ENCODE measurements at places on chromosomes 2 and 18.

DNA sequence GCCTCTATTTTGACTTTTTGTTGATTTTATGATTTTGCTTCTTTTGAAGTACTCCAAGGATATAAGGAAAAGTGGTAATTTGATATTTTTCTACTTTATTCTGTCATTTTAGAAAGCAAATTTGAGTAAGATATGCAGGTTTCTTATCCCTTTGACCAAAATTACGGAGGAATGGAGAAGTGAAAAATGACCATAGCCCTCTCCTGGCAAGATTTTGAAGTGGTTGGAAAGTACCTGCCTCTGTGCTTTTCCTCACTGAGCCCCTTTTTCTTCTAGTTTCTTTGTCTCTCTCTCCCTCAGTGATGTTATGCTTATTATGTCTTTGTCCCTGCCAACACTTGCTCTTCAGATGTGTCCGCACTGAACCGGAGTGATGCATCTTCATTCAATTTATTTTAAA, 898.1 kb downstream of the EPHA4 start:
- no peak for DNase-seq

DNA sequence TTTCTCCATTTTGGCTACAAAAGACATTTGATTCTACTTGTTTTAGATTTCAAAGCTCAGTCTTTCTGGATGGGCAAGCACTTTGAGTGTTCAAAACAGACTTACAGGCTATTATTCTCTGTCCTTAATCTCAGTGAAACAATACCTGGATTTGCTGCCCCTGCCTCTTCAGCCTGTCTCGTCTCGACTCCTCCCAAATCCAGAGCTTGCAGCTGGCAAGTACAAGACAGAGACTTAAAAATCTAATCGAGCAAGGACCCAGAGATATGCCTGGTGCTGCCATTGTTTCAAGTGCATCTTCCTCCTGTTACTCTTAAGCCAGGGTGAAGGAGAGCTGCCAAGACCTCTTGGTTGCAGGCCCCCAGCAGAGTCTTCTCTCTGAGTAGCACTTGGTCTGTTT, 59.2 kb downstream of the LRRC30 start:
- DNase-seq, result no peak

DNA sequence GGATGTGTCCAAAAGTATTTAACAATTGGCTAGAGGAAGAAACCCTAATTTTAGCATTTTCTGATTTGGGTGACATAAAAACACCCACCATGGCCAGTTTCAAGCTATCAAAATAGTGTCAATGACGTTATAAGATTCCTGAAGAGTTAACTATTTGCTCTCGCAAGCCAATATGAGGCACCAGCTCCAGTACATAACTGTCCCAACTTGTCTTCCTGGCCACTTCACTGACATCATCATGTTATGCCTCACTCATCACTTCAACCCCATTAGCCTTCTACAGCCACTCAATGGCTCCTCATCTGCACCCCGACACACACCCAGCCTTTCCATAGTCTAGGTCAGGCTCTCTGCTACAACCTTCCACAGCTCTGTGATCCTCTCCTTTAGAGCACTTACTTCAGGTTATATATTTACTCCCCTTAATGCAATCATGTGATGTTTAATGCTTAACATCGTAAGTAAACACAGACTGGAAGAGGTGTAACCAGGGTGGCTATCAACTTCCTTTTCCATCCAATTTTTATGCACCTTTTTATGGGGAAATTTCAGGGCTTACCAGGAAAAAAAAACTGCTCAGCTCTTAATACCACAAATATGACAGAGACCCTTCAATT, 158.7 kb downstream of the VWC2L start:
- no peak for DNase-seq

DNA sequence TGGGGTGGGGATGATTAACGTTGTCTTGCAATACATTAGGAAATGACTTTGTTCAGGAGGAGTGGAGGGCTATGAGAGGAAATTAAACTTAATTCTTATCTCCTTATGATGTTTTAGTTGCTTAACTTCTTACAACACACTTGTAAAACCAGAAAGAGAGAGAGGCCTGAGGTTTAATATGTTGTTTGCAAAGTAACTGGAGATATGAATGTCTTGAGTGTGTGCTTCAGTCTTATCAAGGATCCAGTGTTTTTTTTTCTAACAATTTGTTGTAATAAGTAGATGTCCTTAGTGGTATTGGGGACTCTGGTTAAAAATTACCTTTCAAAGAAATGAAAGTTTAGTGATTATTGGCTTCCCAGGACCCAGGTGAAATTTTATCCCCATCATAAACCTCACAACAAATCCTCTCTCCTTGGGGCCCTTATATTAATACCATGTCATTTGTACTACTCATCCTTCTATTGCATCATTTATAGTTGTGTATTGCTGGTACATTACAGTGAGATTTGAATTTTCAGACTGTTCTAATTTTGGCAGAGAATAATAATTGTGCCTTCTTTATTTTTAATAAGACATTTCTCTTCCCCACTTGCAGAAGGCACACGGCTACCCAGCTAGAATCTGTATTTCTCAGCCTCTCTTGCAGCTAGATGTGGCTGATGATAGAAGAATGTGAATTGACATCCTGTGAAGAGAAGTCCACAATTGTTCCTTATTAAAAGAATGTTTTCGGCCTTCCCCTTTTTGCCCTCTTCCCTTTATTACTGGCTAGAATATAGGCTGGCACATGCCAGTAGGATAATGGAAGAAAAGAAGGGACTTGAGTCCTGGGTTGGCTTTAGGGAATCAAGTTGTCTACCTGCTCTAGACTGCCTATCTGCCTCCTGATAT, 91.9 kb upstream of the CXCR4 start:
- peak; percentile 95 for DNase-seq

DNA sequence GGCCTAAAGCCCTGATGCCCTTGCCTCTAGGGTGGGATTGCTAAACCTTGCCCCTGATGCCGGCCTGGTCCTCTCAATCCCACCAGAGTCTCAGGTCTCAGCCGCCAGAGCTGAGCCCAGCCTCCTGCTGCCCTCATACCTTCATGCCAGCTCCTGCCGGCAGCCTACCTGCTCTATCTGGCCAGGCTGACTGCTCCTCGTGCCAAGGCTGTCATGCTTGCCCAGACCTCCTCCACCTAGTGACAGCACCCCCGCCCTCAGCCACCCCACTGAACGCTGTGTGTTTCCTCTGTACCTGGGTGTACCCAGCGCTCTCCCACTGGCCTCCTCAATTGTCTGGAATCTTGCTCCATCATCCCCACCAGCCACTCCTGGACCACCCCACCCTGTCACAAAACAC, 120.1 kb downstream of the CACNB4 start:
- DNase-seq, result no peak

DNA sequence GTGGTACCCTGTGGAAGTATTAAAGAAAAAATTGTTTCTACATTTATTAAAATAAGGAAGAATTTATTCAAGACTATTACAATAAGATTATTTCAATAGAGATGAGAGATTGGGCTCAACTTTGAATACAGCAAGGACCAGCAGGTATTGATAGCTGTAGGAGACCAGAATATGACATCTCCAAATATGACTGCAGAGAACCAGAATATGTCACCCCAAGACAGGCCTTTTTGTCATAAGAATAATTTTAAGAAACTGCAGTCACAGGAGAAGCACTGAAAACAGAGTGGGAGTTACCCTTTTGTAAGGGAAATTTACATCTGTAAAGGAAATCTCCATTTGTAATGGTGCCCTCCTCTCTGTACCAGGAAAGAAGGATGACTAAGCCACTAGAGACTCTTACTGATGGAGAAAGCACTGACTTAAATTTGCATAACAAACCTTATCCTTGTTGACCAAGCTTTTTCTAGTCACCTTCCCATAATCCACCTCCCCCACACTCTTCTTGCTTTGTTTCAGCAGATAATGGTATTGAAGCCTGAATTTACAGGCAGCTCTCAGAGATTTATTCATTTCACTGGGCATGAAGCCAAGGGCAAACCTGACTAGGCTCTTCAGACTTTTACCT, 145.1 kb upstream of the RMP24 start:
- DNase-seq, result peak; percentile 17

DNA sequence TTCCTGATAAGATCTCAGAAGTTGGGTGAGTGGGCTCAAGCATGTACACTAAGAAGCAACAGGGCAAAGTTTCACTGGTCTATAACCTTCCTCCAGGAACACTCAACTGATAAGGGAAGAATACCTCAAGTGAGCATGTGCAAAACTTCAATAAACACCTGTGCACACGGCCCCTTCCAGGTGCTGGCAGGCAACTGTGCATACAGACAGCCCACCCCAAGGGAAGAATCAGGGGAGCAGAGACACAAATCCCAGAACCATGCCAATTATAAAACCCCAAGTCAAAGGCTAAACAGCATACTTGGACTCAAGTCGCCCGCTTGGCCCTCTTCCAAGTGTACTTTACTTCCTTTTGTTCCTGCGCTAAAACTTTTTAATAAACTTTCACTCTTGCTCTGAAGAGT, 85.9 kb upstream of the RTN4 start:
- DNase-seq, result peak; percentile 10

- peak; percentile 38 for DNase-seq
These were observed 1.6 kb downstream of the CDH2 start for GRCh38 chr18:28175150-28175929.

GRCh38 chr2:146734042-146734820, 1110.6 kb upstream of the ACVR2A start:
- DNase-seq, result peak; percentile 47

DNA sequence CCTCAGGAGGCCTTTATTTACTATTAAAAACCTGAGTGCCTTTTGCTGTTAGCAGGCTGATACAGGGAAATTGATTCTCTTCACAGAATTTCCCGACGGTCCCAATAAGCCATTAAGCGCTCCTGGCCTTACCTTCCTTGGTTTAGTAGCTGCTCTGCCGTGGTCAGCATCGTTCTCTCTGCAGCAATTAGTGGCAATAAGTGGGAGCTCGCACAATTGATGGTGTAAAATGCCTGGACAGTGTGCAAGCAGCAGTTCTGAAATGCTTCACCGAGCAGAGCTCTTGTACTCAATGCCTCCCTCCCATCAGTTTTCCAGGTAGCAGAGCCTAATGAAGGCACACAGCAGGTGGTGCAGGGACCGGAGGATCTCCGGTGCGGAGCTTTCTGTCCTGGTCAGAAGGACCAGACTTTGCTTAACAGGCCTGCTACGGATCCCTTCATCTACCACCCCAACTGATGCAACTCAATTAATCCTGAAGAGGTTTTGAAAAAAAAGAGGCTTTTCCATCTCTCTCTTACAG, 1.1 kb upstream of the LINC00305 start:
- DNase-seq, result peak; percentile 6

DNA sequence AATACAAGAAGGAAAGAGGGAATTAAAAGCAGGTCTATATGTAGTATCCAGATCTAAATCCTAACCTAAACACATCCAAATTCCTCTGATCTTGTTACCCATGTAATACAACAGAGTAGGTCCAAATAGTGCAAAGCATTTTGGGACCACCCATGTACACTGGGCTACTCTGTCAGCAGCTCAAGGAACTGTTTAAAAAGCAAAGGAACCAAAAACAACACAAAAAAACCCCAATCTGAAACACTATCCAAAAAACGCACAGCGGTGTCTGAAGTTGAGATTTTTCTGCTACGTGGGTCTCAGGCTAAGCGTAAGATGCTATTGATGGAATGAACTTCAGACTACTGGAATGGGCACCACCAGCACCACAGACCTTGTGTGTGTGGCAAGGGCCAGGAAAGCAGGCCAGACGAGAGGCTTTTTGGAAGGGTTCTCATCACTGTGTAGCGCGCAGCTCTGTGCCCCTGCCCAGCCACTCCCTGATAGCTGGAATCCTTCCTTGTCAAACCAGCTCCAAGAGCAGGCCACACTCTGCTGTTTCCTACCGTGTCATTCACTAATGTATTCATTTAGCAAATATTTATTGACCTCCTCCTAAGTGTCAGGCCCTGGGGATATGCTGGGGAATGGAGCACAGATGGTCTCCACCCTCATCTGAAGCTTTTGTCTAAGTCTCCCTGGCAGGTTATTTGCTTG, 101.4 kb downstream of the COLEC12 start:
- DNase-seq, result no peak

DNA sequence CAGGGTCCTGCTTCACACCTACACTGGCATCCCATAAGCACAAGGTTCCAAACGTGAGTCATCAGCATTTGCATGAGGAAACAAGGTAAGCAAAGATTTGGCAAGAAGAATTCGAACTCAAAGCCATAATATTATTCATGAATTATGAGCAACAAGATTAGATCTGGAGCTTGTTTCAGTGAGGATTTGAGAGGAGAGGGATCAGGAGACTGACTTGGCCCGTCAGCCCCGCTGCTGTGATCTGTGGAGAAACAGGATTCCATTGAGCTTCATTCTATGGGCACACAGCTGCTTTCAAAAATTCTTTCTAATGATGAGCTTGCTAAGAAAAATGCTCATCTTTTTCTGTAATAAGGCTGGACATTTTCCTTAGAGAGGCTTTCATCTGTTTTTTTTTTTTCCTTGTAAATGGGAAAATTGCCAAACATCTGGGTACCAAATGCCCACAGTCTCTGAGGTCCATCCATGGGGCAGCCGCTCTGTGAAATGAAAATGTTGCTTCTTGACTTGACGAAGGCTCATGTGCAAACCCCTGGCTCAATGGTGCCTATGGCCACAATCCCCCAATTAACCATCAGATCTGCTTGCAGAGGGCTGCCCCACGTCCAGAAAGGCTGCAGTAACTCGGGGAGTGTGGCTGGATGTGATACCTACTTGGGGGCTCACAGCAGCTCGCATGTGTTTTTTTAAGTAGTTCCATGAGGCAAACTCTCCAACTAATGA, 179.3 kb downstream of the TMEM18 start:
- no peak for DNase-seq

DNA sequence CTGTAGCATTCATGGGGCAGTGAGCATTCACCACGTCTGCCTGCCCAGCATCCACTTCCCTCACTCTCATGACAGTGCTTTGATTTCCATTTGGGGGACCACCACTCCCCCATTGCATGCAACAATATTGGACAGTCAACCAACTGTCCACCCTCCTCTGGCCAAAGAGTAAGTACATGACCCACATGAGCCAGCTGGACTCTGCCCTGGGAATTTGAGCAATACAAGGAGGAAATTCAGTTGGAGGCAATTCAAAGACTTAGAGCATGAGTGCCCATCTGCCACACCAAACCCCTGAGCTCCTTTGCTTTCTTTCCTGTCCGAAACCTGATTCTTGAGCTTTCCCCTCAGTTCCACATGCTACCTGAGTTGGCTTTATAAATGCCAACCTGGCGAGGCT, 41.7 kb upstream of the PNO1 start:
- no peak for DNase-seq

GRCh38 chr2:38467768-38468455, 90.8 kb upstream of the ATL2 start:
- no peak for DNase-seq

- DNase-seq, result no peak
These were observed 151.8 kb downstream of the HDAC4 start for GRCh38 chr2:239249048-239249447.

DNA sequence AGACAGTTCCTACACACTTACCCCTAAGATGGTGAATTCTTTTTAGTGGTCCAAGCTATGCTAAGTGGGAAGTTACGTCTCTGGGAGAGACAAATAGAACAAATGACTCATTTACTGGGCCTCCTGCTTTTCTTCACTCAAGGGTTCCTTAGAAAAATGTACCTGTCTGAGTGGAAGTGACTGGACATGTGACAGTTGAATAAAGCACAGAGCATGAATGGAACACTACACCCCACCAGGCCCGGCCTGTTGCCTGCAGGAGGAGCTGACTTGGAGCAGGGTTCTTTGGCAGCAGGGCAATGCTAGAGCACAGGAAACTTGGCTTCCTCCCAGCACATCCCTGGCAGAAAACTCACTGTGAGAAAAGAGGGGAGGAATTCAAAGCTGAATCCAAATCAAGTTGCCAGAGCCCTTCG, 451.0 kb upstream of the SETBP1 start:
- no peak for DNase-seq

GRCh38 chr2:231961349-231962166, at the start of gene DIS3L2:
DIS3L2 (plus strand) TSS chr2:231961713; CDS start chr2:232014928, 53,215 bp downstream.
- DNase-seq, result peak; percentile 75

GRCh38 chr2:176082525-176082823, 1.3 kb downstream of the EVX2 start:
- no peak for DNase-seq
